ENCODE measurements at places on chromosomes 3 and 15.

- no peak for DNase-seq
These were observed 10.9 kb downstream of the ITIH3 start for GRCh38 chr3:52805270-52806039.

- DNase-seq, result no peak
These were observed 143.6 kb downstream of the NAALADL2 start for GRCh38 chr3:175002732-175003143.

DNA sequence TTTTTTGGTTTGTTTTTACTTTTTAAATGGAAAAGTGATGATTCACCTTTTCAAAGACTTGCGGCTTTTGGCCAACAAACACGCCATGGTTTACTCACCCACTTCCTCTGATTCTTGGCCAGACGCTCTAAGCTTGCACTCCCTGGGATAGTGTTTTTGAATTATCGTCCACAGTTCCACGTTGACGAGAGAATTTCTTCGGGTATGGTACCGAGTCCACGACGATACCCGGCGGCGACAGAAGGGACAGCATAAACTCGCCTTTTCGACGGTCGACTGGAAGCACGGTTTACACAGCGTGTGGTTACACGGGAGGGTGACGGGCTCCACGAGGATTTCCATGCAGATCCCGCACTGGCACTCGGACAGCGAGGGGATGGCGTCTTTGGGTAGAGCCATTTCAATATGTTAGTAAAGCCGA, 783 bp downstream of the RNF168 start:
- no peak for DNase-seq

- DNase-seq, result no peak
These were observed 27.7 kb upstream of the HYKK start for GRCh38 chr15:78479650-78480049.

GRCh38 chr3:133843634-133844033, 38.0 kb downstream of the SRPRB start:
- DNase-seq, result no peak

GRCh38 chr15:39140060-39140604, 440.7 kb upstream of the THBS1 start:
- no peak for DNase-seq

- DNase-seq, result no peak
These were observed 32.6 kb upstream of the TBC1D5 start for GRCh38 chr3:17775073-17775472.

DNA sequence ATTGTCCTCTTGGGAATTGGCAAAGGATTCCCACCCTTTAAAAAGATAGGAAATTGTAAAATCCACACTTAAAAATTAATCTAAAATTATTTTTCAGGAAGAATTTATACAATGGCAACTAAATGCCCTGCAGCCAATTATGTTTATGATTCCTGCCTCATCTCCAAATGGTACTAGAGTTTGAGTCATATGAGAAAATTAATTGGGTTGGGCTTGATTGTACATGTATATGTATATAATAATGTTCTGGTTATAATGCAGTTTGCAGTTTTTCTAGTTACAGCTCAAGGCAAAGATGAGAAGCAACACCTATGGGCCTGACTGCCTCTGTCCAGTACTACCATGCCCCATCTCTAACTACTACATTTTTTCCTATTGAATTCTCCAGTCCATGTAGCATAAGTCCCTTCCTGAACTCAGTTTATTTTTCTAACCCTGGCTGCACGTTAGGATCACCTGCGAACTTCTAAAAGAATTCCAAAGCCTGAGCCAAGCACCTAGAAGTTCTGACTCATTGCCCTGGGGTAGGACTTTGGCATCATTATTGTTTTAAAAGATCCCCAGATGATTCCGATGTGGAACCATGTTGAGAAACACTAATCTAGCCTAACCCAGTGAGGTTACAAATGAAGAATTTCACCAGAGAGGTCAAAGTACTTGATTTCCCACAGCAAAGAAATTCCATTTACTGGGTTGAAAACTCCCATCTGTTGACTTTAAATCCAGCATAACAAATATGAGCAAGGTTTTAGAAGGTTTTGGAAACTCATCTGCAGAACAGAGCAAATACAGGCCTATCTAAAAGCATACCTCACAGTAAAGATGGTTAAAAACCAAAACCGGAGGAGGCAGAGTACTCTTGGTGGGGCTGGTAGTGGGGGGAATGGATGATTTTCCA, 19.4 kb downstream of the TGFBR2 start:
- DNase-seq, result peak; percentile 63

DNA sequence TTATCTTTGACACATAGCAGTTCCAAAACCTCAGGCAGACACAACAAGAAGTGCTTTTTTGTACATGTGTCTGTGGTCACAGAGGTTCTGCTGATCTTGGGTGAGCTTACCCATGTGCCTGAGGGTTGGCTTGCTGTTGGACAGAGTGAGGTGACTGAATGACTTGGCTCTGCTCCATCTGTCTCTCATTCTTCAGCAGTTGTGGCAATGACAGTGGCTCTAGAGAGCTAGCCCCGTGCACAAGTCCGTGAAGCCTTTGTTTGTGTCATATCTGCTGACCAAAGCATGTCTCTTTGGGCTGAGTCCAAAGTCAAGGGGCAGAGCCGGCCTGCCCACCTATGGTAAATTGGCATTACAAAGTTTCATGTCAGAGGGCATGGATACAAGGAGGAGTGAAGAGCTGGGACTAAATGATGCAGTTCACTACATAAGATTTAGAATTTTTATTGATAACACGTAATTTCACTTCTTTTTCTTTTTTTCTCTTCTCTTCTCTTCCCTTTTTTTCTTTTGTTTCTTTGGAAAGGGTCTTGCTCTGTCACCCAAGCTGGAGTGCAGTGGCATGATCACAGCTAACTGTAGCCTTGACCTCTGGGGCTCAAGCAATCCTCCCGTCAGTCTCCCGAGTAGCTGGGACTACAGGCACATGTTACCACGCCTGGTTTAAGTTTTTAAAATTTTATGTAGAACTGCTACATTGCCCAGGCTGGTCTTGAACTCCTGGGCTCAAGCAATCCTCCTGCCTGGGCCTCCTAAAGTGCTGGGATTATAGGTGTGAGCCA, 77.9 kb downstream of the ITPR1 start:
- DNase-seq, result no peak

- DNase-seq, result no peak
These were observed 52.0 kb downstream of the SMAD3 start for GRCh38 chr15:67117370-67117769.

DNA sequence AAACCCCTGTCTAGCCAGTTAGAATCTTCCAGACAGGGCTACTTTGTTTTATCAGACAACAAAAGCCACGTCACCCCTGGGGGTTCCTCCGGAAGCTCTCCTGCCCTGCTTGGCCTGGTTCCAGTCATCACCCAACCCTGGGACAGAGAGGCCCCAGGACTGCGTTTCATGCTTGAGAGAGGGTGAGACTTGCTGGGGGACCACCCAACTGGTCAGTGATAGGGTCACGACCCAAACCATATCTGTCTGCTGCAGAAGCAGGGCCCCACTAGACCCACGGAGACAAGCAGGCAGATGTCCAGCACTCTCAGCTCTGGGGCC, 1.2 kb downstream of the NT5DC2 start:
- DNase-seq, result peak; percentile 65

DNA sequence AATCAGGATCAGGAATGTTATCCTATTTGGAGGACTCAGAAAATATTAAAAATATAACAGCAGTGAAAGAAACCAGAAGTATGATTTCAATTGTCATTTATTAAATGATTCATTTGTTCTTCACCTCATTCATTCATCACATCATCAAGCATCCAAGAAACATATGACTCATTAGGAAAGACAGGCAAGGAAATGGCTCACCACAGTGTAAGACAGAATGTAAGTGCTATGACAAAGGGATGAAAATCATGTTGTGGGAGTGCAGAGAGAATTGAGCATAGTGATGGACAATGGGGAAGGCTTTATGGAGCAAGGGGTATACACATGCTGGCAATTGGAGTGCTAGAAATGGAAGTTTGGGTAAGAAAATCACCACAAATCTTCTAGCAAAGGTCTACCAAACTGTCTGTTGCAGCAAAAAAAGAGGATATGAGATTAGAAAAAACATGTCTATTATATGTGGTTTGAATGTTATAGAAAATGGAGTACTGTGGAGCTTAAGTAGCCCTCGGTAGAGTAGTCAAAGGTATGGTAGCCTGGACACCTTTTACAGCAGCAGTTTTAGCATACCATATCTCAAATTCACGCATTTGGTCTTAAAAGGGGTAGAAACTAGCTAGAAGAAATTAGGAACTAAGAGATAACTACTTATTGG, 111.1 kb upstream of the GPR149 start:
- no peak for DNase-seq

DNA sequence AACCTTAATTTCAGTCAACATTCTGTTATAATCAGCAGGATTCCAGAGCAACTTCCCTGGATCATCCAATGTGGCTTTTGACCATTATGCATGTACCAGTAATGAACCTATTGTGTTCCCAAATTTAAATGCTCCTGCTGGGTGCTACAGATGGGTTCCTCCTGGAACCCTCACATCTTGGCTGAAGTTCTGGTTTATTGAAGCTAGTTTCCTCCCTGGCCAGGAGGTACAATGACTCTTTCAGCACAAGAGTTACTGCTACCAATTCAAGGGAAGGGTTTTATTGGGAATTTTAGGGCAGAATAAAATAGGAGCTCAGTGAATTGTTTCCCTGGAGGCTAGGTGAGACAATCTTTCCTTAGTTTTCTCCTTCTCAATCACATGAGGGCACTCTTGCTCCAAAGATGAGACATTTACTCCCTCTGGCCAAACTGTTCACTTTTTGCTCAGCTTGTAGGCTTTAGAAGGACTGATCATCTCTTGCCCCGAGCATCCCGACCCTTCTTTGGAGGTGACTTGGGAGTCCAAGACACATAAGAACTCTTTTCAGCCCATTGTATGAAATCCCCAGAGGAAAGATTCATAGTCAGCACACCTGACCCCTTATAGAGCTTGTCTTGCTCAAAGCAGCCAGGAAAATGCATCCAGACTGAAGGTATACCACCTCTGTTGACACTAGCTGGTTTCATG, 8.8 kb upstream of the NPHP3 start:
- no peak for DNase-seq

DNA sequence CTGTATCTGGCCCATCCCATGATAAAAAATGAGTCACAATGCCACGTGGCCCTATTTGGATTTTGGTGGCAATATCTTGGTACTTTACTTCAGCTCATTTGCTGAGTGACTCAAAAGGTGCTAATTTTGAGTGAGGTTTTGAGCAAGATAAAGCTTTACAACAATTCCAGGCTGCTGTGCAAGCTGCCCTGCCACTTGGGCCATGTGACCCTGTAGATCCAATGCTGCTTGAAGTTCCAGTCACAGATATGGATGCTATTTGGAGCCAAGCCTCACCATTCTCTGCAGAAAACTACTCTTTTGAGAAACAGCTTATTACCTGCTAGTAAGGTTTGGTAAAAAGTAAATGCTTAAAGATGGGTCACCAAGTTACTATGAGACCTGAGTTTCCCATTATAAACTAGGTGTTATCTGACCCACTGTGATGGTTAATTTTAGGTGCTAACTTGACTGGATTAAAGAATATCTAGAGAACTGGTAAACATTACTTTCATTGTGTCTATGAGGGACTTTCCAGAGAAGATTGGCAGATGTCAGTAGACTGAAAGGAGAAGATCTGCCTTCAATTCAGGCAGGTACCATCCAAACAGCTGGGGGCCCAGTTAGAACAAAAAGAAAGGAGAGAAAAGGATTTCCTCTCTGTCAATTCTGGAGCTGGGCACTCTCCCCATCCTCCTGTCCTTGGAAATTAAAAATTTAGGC, 1083.9 kb downstream of the DIPK2A start:
- no peak for DNase-seq

Data from RWPE2 (cell line).